GM23248 (cell line): ENCODE measurements at places on chromosomes 7 and 10.
A peak's percentile ranks its signal among the peaks of the same experiment; 100 is the strongest.

DNA sequence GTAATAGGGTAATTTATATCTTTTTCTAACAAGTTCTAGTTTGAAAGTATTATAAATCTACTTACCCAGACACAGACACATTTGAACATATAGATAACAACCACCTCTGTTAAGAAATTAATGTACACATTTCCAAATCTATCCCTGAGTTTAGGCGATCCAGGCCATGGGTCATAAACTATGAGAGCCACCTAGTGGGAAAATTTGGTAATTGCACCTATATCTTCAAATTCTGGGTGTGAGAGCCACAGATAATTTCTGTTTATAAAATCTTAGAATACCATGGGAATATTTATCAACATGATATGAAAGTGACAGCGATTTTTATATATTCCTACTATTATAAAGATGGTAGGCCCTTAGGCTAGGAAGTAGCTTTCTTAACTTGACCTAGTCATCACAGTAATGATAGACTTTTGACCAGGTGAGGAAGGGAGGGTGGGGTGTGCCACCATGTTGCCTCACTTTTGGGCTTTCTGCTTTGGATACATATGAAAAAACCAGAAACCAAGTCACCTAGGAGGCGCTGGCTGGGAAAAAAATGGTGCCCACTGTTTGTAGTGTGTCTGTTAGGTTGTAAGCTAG, 8.0 kb upstream of the EPHA1 start:
- peaks cover 4% of the 10 kb centered on the region for H3K4me1 ChIP-seq
- H3K36me3 ChIP-seq: no peaks in the 10 kb centered on the region
- H3K4me3 ChIP-seq: no peak overlapping the region
- DNase-seq: peak; percentile 60
- H3K27me3 ChIP-seq: no peaks in the 10 kb centered on the region

DNA sequence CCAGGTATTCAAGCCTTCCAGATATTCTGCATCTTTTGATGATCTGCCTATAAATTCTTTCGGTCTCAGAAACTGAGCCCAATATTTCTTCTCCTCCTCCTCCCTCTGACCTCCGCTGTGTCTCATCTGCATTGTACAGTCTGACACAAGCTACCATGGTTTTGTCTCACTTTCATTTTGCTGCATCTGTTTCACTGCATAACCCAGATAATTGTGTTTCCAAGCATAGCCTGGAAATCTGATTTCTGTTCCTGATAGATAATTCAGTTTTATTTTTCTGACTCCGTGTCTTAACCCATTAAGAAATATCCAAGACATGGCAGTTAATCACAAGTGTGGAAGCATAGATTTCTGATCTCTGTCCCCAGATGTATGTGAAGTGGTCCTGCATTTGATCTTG, 374.2 kb upstream of the SEMA3A start:
- peak overlapping the region; percentile 17; the same call in 1 of the 2 replicates for H3K4me3 ChIP-seq
- H3K27me3 ChIP-seq: no peaks in the 10 kb centered on the region
- no peak overlapping the region for H3K27ac ChIP-seq
- no peaks in the 10 kb centered on the region for H3K4me1 ChIP-seq

GRCh38 chr7:125059861-125060456, 130.3 kb upstream of the POT1 start:
- peak; percentile 43 for DNase-seq
- H3K27me3 ChIP-seq: no peaks in the 10 kb centered on the region
- no peak overlapping the region for H3K4me3 ChIP-seq
- H3K27ac ChIP-seq: no peak overlapping the region
- H3K4me1 ChIP-seq: 0 out of 2 replicates have a peak, but pooled peaks cover 5% of the 10 kb centered on the region

- no peak for DNase-seq
- no peak overlapping the region for H3K27ac ChIP-seq
- H3K27me3 ChIP-seq: no peaks in the 10 kb centered on the region
- no peaks in the 10 kb centered on the region for H3K4me1 ChIP-seq
- no peak overlapping the region for H3K4me3 ChIP-seq
Measured at GRCh38 chr7:151451156-151451555, 11.2 kb upstream of the CRYGN start.

DNA sequence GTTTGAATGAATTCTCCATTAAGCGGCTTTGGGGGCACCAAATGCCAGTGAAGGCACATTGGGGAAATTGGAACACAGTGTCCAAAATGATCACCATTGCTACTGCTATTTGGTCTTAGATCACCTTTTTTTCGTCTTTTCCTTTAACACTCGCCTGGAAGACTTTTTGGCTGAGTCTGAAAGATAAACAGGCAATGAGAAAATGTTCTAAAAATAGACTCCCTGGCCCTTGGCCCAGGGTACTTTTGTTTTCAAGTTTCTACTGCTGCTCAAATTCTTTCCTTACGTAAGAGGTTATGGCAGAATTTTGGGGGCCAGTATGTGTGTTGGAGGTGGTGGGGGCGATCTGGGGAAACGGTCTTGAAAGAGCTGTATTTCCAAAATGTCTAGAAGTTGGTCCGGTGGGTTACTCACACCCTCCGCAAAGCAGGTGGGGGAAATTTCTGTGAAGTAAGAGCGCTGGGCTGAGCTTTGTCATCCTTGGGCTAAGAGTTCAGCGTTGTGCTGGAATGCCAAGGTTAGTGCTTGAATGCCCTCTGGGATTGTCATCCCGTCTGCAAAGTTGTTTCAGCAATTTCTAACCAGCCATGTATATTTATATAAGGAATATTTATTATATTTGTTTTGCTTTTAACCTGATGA, 1.3 kb upstream of the ITPRIP start:
- H3K27me3 ChIP-seq: no peaks in the 10 kb centered on the region
- DNase-seq: peak; percentile 89
- H3K27ac ChIP-seq: peak overlapping the region; percentile 98
- peaks cover 28% of the 10 kb centered on the region for H3K4me1 ChIP-seq

- H3K4me1 ChIP-seq: no peaks in the 10 kb centered on the region
- no peak overlapping the region for H3K4me3 ChIP-seq
- no peak overlapping the region for H3K27ac ChIP-seq
- no peaks in the 10 kb centered on the region for H3K36me3 ChIP-seq
Measured at GRCh38 chr7:3951316-3952055, 650.4 kb downstream of the SDK1 start.
